ENCODE measurements at places on chromosomes 2 and 18.

GRCh38 chr2:46302005-46302695 lies 4.9 kb downstream of the EPAS1 start:
- no peak for DNase-seq

- no peak for DNase-seq
Observed at GRCh38 chr2:65634304-65634703, 201.9 kb upstream of the SPRED2 start.

GRCh38 chr2:48415836-48416515 lies 114.0 kb upstream of the STON1 start:
- peak; percentile 24 for DNase-seq

DNA sequence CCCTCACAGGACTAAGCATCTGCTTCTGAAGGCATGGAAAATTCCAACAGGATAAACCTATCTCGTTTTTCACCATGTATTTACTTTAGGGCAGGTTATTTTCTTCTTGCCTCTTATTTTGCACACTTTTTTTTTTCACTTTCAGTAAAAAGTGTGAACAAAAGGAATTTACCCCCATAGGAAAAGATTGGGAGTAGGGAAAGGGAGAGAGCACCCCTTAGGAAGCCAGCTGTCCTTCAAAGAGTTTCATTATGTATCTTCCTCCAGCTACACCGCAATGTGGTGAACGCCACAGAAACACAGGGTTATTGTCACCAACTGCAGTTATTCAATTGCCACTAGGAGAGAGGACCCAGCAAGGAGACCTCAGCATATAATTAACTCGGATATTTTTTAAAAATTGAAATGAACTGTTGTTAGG lies 286.2 kb upstream of the VRK2 start:
- DNase-seq: no peak

DNA sequence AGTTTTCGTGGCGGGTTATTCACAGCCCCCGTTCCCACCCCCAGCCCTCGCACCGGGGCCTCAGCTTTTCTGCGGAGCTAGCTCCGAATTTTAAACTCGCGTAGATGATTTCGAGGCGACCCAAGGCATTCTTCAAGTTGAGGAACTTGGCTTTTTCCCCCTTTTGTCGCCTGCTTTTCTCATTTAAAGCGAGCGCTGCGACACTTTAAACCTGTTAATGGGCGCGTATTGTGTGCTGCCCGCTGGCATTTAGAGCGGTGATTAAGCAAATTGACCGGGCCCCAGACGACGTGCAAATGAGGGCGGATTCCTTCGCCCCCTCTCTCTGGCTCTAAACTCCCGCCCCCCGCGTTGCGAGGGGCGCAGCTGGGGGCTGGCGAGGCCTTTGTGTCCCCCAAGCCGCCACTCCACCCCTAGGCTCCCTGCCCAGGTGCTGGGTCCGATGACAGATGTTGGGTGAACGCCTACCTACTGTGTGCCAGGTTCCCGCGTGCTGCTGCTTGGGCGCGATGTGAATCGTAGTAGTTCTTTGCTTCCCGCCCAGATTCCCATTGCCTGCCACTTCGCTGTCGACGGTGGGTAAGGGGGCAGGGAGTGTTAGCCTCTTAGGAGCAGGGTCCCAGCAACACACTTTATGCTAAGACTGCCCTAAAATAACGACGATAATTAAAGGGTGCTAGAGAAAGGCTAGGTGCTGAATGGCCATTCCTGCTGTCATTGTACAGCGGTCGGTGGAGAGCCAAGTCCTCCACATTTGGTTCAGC lies 1.9 kb downstream of the TCF7L1 start:
- DNase-seq: no peak
